ENCODE measurements at places on chromosomes 7 and 10.

GRCh38 chr10:116654816-116655215, 34.1 kb downstream of the PNLIPRP2 start:
- DNase-seq, result no peak

DNA sequence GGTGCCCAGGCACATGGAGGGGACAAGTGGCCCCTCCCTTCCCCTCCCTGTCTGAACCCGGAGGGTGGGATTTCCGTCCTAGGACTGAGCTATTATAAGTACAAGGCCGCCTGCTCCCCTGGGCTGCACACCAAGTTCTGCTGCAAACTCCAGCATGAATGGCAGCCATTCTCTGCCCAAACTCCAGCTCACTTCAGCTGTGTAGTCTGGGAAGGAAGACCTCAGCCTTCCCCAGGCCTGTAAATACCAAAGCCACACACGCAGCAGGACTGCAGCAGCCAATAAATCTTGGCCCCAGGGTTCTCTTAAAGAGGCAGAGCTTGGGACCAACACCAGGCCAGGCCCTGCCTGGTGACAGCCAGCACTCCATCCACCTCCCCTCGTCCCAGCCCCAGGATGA, 291.3 kb upstream of the ZMIZ1 start:
- no peak for DNase-seq

DNA sequence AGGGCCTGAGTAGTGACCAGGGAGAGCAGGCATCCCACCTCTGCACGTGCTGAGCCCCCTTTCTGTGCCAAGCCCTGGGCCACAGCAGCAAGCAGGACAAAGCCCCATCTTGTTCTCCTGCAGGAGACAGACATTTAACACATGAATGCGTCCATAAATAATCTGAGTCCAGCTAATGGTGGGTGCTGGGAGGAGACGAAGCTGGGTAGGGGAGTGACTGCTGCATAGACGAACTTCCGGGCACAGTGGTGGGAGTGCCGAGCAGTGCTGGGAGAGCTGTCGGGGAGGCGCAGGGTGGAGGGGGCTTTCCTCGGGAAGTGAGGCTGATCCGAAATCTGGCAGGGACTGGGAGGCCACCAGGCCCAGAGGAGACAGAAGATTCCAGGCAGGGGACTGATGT, 35.2 kb upstream of the SLC29A3 start:
- DNase-seq, result no peak

DNA sequence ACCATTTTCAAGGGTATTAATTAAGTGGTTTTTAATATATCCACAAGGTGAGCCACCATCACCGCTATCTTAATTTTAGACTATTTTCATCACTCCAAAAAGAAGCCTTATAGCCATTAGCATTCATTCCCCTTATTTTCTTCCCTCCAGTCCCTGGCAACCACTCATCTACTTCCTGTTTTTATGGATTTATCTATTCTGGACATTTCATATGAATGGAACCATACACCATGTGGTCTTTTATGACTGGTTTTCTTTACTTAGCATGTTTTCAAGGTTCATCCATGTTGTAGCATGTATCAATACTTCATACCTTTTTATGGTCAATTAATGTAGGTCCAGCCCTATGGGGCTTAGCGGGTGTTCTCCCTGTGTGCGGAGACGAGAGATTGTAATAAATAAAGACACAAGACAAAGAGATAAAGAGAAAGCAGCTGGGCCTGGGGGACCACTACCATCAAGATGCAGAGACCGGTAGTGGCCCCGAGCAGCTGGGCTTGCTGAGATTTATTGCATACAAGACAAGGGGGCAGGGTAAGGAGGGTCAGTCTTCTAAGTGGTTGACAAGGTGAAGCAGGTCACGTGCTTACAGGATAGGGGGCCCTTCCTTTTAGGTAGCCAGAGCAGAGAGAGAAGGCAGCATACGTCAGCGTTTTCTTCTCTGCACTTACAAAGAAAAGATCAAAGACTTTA, 14.6 kb downstream of the WBP1L start:
- DNase-seq, result no peak

DNA sequence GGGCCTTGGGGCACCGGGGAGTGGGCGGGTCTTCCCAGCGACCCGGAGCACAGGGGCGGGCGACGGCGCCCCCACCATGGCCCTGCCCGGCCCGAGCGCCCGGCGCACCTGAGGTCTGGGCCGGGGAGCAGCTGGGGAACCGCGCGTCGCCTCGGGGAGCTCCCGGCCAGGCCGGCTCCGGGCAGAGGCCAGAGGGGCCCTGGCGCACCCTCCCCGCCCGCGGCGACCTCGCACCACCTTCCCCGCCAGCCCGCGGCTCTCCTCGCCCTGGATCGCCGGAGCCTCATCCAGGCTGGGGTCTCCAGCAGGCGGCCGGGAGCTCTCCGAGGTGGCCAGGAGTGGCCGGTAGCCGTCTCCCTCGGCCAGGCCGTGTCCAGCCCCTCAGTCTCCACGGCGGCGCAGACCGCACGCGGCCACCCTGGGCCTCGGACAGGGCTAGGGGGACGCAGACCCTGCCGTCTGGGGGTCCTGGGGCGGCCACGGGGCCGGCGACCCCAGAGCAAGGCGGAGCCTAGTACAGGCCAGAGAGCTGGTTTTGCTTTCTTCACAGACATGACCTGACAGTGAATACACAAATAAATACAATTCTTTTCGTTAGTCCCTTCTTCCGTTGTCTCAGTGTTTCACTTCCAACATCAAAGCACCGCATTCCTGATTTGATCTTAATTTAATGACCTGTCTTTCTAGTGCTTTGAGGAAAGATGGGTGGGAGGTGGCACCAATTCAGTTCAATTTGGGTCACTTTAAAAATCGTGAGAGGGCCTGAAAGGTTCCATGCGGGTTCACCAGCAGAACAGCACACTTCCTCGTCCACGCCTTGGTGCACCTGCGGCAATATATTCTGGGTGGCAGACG, 356.9 kb downstream of the DNAJB6 start:
- no peak for DNase-seq

DNA sequence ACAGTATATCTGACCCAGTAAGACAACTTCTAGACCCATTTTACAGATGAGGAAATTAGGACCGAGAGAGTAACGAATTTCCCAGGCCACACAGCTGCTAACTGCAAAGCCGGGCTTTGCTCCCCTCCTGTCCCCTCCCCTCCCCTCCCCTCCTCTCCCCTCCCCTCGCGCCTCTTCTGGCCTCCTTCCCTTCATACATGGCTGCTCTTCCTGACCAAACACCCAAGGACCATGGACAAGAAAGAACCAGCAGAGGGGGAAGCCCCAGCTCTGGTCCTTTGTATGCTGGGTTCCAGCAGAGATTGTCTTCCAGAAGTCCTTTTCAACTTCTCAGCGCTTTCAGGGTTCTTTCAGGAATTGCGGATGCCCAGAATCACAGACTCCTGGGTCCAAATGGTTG, 3.6 kb upstream of the TMEM72 start:
- DNase-seq, result no peak

DNA sequence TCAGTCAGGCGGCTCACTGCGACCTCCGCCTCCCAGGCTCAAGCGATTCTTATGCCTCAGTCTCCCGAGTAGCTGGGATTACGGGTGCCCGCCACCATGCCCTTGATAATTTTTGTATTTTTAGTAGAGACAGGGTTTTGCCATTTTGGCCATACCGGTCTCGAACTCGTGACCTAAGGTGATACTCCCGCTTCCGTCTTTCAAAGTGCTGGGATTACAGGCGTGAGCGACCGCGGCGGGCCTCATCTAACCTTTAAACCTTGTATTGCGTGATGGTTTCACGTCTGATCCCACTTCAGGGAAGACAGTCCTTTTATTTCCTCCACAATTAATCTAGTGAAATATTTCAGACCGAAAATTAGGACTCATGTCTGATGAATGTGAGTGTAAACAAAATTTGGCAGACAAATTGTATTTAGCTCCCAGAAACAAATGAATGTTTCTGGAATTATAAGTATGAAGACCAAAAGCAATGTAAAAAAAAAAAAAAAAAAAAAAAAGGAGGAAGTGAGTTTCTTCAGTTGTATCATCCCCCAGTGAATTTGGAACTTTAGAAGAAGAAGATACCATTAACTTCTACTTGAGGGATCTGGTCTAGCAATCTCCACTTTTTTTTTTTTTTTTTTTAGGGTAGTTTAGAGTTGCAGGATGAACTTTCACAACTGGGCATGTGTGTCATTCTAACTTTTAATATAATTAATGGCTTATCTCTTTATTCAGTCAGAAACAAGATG, 1.6 kb downstream of the NUP42 start:
- DNase-seq, result peak; percentile 19

GRCh38 chr7:17304926-17305325, 6.5 kb downstream of the AHR start:
- DNase-seq, result peak; percentile 68

- no peak for DNase-seq
Observed at GRCh38 chr7:148540041-148540738, 50.4 kb upstream of the C7orf33 start.

DNA sequence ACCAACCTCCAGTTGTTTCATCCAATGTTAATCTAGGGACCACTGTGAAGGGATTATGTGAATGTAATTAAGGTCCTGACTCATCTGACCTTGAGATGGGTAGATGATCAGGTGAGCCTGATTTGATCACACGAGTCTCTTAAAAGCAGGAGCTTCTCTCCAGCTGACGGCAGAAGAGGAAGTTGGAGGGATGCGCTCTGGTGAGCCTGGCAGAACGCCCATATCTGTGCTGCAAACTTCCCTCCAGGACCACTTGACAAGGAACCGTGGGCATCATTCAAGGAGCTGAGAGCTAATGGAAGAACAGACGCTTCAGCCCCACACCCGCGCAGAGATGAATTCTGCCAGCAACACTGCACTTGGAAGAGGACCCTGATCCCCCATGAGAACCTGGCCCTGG, 642.4 kb downstream of the TNS3 start:
- DNase-seq, result no peak

- DNase-seq, result peak; percentile 47
Observed at GRCh38 chr7:108535257-108535656, 9.3 kb upstream of the PNPLA8 start.

DNA sequence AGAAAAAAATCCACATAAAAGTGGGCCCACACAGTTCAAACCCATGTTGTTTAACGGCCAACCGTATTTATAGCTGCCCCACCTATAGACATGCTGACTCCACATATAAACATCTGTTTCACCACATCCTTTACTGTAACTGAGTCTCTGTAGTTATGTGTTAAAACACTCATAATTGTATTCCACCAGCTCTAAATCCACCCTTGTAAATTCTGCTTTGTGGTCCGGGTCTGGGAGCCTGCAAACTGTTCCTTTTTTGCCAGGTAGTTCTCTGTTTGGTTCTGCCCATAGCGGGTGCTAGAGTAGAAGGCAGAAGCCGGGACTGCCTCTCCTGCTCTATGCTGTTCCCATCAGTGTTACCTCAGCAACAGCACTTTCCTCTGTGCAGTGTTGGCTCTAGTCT, 20.2 kb upstream of the FHIP2A start:
- DNase-seq, result no peak

- no peak for DNase-seq
Observed at GRCh38 chr10:62116896-62117295, 151.7 kb downstream of the RTKN2 start.

DNA sequence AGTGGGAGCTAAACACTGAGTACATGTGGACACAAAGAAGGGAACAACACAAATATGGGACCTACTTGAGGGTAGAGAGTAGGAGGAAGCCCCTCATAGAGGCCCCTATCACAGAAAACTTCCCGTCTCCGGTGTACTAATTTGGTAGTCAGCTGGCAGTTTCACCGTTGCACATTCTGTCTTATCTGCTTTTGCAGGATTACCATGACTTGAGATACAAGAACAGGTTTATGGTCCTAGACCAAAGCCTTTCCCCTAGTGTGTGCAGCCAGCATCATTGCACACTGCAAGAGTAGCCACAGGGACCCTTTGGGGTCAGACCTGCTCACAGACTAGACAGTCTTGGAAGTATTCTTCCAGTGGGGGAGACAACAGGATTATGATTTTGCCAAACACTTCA, 5.9 kb upstream of the IFIT1B start:
- DNase-seq, result no peak

GRCh38 chr7:67716729-67717128, 720.1 kb downstream of the TYW1 start:
- no peak for DNase-seq

GRCh38 chr7:86049910-86050309, 593.8 kb upstream of the GRM3 start:
- DNase-seq, result no peak

DNA sequence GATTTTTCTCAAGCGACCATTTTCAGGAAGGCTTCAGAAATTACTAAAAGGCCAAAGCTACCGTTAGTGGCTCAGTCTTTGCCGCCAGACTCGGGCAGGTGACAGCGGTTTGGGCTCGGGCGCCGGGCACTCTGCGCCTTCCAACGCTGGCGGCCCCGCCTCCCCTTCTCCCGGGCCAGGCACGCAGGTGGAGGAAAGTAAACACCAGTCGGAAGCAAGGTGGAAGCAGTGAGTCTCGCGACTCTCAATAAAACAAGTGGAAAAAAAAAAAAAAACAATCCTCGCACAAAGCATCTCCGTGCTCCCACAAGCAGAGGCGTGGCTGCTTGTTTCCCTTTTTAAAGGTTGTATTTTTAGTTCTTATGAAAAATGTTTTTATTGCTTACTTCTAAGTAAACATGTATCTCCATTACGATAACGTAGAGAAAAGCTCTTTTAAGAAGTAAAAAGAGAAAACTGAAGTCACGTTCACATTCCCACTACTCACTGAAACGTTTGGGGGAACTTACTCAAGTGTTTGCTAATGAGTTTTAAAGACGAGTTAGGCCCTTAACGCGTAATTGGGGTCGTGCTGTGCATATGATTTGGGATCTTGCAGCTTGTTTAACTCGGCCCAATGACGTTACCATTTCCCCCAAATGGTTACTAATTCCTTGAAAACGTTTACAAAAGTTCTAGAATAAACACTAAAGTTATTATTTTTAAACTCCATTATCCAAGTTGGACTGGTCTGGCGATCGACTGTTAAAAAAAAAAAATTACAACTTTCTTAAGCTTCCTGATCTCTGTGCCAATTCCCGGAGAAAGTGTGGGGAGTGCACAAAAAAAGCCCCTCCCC, 864 bp downstream of the CDCA7L start:
- DNase-seq, result peak; percentile 46

- no peak for DNase-seq
Observed at GRCh38 chr10:71804077-71804476, 30.8 kb upstream of the VSIR start.

GRCh38 chr10:102133373-102134195, 744 bp downstream of the PPRC1 start:
- peak; percentile 78 for DNase-seq

GRCh38 chr10:83274088-83274487, 865.2 kb upstream of the GHITM start:
- DNase-seq, result no peak

DNA sequence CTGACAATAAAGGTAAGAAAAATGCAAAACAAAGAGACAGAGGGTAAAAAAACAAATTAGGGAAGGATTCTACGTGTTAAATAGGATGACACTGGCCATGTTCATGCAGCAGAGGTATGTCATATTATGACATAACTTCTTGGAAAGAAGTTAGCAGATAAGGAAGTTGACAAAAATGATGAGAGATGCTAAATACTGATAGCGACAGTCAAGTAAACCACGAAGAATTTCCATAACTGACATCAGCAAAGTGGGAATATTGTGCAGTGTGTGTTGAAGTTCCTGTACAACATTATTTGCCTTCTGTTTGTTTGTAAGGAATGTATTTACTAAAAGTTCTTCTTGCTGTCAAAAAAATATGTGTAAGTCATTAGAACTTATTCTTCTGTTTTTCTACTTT, 29.5 kb downstream of the MDH2 start:
- peak; percentile 72 for DNase-seq

- no peak for DNase-seq
Observed at GRCh38 chr10:78659598-78659967, 409.2 kb upstream of the ZMIZ1 start.

GRCh38 chr7:115066634-115067033, 144.7 kb downstream of the MDFIC start:
- no peak for DNase-seq

Data from inflammatory macrophage treated with lipopolysaccharide for 1 hour (primary cell).